ENCODE measurements at places on chromosomes 6 and 20. TPM values are rescaled to one million over a fixed set of nuclear protein-coding genes. Genes with fewer than 3 reads are reported as not detected.

SIGLEC1 gene
- 0.04 TPM for total RNA-seq

CRIP3 gene
- 48.9 TPM for total RNA-seq

DNA sequence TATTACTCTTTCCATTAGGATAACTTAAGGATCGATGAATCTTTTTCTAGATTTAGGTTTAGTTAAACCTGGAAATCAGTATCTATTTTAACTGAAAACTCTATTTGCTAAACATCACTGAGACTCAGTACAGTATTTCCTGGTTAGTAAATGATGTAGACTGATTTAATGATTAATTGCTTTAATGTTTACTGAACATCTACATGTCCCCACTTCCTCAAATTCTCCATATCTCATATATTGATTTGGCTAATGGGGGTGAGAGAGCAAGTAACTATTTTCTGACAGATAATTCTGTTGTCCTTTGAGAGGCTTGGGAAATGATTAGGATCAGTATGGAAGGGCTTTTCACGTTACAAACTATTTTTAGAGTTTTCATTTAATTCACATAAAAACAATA is 10.3 kb downstream of the MKKS start:
- H3K4me1 ChIP-seq = peaks cover 10% of the 10 kb centered on the region
- H3K4me3 ChIP-seq = no peak overlapping the region
- H3K27ac ChIP-seq = peak overlapping the region; percentile 21
- H3K27me3 ChIP-seq = no peaks in the 10 kb centered on the region

MOCS3 gene
- total RNA-seq = 6.0 TPM
